ENCODE measurements at places on chromosomes 1 and 21. TPM values are rescaled to one million over a fixed set of nuclear protein-coding genes. Genes with fewer than 3 reads are reported as not detected.

DNA sequence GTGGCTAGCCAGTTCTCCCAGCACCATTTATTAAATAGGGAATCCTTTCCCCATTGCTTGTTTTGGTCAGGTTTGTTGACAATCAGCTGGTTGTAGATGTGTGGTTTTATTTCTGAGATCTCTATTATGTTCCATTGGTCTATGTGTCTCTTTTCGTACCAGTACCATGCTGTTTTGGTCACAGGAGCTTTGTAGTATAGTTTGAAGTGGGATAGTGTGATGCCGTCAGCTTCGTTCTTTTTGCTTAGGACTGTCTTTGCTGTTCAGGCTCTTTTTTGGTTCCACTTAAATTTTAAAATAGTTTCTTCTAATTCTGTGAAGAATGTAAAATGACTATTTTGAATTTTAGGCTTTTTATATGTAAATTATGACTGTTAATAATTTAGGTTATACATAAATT is 68.9 kb downstream of the WDR64 start:
- H3K27me3 ChIP-seq: peaks cover 8% of the 10 kb centered on the region
- no peaks in the 10 kb centered on the region for H3K4me1 ChIP-seq
- H3K27ac ChIP-seq: no peak overlapping the region
- DNase-seq: no peak

GRCh38 chr1:33763406-33763805 is 100.5 kb upstream of the HMGB4 start:
- DNase-seq: no peak
- H3K4me3 ChIP-seq: no peak overlapping the region
- H3K4me1 ChIP-seq: peaks cover 4% of the 10 kb centered on the region
- H3K36me3 ChIP-seq: no peaks in the 10 kb centered on the region
- H3K27ac ChIP-seq: no peak overlapping the region
- no peaks in the 10 kb centered on the region for H3K27me3 ChIP-seq

GRCh38 chr1:37701051-37701450 is 8.7 kb downstream of the CDCA8 start:
- no peak overlapping the region for H3K27ac ChIP-seq
- no peaks in the 10 kb centered on the region for H3K36me3 ChIP-seq
- no peak overlapping the region for H3K4me3 ChIP-seq
- DNase-seq: no peak
- no peaks in the 10 kb centered on the region for H3K27me3 ChIP-seq
- H3K4me1 ChIP-seq: no peaks in the 10 kb centered on the region

DNA sequence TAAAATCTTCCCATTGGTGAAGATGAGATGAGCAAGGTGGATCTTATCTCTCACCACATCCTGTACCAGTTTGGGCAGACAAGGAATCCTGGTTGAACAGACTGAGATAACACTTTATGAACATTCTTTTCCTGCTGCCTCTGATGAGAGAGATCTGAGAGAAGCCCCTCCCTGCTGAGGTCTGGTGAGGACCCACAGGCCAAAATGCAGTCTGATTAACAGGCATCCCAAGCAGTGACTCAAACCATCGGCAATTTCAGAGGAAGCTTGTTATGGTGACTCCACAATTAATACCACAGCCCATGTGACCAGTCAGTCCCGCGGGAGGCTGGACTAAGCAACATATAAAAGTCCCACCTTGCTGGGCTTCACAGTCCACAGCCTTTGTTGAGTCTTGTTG is at the start of gene PRR9:
PRR9 (plus strand) TSS at position 373 of the 400 bp plus-strand sequence. CDS start 561 bp downstream, outside the sequence.
- H3K27me3 ChIP-seq: no peaks in the 10 kb centered on the region
- no peaks in the 10 kb centered on the region for H3K36me3 ChIP-seq
- H3K4me1 ChIP-seq: no peaks in the 10 kb centered on the region
- DNase-seq: no peak
- H3K27ac ChIP-seq: no peak within 1 kb of the TSS

DNA sequence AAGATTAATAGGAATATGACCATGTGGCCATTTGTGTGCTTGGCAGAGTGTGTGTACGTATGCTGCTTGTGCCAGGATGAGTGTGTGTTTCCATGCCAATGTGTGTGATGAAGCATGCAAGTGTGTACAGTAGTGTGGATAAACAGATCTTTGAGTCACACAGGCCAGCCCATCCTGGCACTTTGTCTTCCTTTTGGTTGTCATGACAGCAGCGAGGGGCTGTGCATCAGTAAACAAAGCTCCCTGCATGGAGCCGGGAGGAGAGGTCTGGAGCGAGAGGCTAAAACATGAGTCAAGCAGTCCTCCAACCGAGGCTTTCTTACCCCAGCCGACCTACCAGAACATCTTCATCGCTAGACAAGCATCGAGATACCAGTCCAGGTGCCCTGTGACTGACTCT is 221.2 kb downstream of the CACNA1E start:
- H3K27me3 ChIP-seq: no peaks in the 10 kb centered on the region
- no peak for DNase-seq
- H3K4me1 ChIP-seq: no peaks in the 10 kb centered on the region

DNA sequence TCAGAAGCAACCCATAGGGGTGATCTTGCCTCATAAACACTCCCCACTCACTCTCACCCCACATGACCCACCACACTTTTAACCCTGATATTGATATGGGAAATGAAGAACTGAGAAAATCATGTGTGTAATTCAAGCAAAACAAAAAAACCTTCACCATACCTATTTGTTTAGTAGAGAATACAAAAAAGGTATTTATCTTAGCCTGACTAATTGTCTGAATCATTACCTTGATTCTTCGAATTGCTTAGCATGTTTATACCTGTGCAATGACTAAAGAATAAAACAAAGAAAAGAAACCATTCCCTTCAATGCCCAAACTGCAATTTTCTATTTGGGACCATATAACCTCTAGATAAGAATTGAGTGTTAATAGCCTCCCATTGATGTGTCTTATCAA is 1.8 kb downstream of the CLDN17 start:
- no peaks in the 10 kb centered on the region for H3K36me3 ChIP-seq
- H3K27ac ChIP-seq: no peak overlapping the region
- H3K4me1 ChIP-seq: no peaks in the 10 kb centered on the region
- no peak overlapping the region for H3K4me3 ChIP-seq
- no peaks in the 10 kb centered on the region for H3K27me3 ChIP-seq

DNA sequence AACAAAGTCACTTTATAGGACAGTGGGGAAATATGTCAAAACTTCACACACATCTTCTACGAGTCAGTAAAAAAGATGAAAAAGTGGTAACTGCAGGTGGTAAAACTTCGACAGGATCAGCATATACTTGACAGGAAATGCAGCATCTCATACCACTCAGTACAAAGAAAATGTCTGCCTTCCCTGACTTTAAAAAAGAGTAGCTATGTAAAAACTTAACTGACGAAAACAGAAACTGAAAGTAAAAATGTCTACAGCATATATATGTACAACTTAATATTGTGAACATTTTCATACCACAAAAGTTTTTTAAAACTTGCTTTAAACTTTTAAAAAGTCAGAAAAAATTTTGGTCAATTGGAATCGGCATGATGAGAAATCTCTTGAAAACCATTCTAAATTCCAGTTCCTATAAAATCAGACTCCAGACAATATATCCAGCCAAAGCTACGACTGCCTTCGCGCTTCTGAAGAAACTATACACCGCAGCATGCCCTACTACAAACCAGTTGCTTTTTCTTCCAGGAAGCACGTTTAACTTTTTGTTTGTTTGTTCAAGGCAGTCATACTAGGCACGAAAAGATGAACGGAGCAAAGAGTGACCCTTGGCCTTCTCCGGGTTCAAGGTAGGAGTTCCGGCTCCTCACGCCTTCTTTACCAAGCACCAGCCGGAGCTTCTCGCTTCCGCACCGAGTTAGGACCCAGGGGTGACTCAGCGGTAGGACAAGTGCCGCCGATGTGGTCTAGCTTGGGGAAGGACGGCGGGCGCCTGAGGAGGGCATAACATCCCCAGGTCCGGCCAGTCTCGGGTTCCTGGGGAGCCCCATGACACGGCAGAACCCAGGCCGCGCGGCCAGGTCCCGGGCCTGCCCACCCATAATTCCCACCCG is 612 bp downstream of the PSMA5 start:
- peak overlapping the region; percentile 95 for H3K4me3 ChIP-seq
- H3K27me3 ChIP-seq: no peaks in the 10 kb centered on the region
- peak overlapping the region; percentile 88 for H3K27ac ChIP-seq
- peaks cover 14% of the 10 kb centered on the region for H3K4me1 ChIP-seq
- H3K36me3 ChIP-seq: peaks cover 16% of the 10 kb centered on the region

DNA sequence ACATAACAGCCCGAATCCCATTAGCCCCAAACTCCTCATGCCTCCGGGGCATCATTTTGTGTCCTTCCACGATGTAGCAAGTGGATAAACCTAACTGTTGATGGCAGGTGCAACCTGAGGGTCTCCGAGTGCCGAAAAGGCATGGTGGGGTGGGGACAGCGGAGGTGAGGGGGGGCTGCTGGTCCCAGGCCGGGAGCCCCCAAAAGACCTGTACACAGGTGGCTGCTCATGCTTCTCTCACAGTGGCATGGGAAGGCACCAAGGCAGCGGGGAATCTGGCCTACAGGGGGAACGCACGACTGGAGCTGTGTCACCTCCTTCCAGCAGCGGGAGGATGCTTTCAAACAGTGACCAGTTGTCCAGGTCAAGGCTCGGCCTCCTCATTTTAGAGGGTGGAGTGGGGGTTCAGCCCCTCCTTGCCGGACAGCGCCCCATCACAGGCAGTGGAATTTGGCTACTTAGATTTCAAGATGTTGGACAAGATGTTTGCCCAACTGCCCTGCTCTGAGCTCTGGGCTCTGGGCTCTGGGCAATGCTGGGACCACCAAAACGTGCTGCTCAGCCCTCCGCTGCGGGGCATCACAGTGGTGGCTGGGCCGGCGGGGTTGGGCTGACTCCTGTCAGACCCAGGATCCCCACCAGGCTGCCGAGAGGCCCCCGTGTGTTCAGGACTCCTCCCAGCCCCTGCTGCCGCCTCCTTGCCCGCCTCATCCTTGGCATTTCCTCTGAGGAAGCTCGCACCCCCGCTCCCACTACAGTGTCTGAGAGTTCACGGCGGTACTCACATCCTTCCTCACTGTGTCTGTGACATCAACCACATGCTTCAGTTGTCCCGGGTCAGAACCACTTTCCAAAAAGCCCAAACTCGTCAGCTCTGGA is 7.6 kb downstream of the DNMT3L start:
- H3K4me1 ChIP-seq: peaks cover 7% of the 10 kb centered on the region
- H3K4me3 ChIP-seq: no peak overlapping the region
- no peaks in the 10 kb centered on the region for H3K36me3 ChIP-seq
- DNase-seq: no peak
- no peak overlapping the region for H3K27ac ChIP-seq
- H3K27me3 ChIP-seq: no peaks in the 10 kb centered on the region

DNA sequence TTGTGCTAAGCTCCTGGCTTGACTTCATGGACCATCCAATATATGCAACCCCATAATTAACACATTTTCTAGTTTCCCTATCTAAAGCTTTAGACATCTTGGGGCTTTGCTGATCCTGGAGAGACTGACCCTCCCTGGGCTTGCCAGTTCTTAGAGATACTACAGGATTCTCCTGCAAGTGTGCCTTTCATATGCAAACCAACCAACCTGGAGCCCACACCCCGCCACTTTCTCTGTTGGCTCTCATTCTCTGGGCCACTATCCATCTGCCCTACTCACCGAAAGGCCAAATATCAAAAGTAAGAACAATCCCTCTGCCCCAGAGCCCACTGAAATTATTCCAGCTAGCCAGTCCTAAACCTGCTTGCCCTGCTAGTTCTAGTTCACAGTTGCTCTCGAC is 2.2 kb upstream of the GBP6 start:
- no peak overlapping the region for H3K4me3 ChIP-seq
- no peaks in the 10 kb centered on the region for H3K27me3 ChIP-seq
- DNase-seq: no peak
- no peak overlapping the region for H3K27ac ChIP-seq
- H3K36me3 ChIP-seq: no peaks in the 10 kb centered on the region
- peaks cover 3% of the 10 kb centered on the region for H3K4me1 ChIP-seq

DNA sequence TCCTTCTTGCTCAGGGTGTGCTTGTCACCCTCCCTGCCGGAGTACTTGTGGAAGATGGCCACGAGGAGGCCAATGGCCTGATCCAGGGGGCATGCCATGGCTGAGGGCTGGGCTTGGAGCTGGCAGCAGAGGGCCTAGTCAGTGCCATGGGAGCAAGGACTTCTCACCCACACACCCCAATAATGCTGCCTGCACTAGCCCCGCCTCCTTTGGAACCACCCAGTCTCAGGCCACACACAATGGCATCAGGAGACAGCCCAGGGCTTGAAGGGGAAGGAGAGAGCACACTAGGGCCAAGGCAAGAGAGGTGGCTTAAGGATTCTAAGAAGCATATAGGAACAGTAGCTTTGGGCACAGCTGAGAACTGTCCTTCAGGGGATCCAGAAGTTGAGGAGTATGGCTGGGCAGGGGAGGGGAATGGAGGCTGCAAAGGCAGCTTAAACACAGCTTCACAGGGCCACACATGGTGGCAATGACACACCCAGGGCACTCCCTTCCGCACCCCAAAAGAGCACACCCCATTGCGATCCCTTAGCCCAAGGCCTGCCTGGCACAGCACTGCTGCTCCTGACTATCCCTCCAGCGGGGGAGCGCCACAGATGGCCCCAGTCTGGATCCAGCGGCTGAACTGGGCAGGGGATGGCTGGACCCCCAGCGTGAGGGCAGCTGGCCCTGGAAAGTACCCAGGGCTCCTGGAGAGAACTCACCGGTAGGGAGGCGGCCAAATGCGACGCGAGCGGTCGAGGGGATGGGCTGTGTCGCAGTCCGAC is at the start of gene S100A6:
S100A6 (minus strand) TSS at position 750 of the 770 bp plus-strand sequence; CDS start at position 98, 652 bp downstream.
- H3K4me1 ChIP-seq: peaks cover 40% of the 10 kb centered on the region
- H3K27me3 ChIP-seq: no peaks in the 10 kb centered on the region
- DNase-seq: peak; percentile 88
- peak within 1 kb of the TSS; percentile 87 for H3K4me3 ChIP-seq
- H3K27ac ChIP-seq: peak within 1 kb of the TSS; percentile 99

- no peaks in the 10 kb centered on the region for H3K4me1 ChIP-seq
- H3K27ac ChIP-seq: no peak overlapping the region
- DNase-seq: no peak
- no peaks in the 10 kb centered on the region for H3K27me3 ChIP-seq
These were observed 327.2 kb upstream of the CXADR start for GRCh38 chr21:17185674-17186073.

- H3K27me3 ChIP-seq: peaks cover 10% of the 10 kb centered on the region
- DNase-seq: no peak
- peak overlapping the region; percentile 55 for H3K27ac ChIP-seq
- H3K4me3 ChIP-seq: no peak overlapping the region
- peaks cover 49% of the 10 kb centered on the region for H3K4me1 ChIP-seq
These were observed 5.8 kb upstream of the ITGB2 start for GRCh38 chr21:44926331-44927101.

GRCh38 chr21:44874497-44875315 is 1.2 kb upstream of the PTTG1IP start:
- H3K36me3 ChIP-seq: no peaks in the 10 kb centered on the region
- peak overlapping the region; percentile 76 for H3K4me3 ChIP-seq
- H3K4me1 ChIP-seq: peaks cover 36% of the 10 kb centered on the region

Gene SMCP
- total RNA-seq: not detected

Gene KCNH1
- total RNA-seq: not detected

Gene SV2A
- total RNA-seq: 1.7 TPM

Gene PRDM16
- total RNA-seq: 21.0 TPM

Gene RGS8
- total RNA-seq: not detected

Gene TMEM79
- total RNA-seq: 3.3 TPM

Gene SLC1A7
- 0.26 TPM for total RNA-seq

Gene CELA3A
- not detected for total RNA-seq

Gene AMY1C
- total RNA-seq: 8.7 TPM
